ENCODE measurements at places on chromosomes 6 and 20. TPM values are rescaled to one million over a fixed set of nuclear protein-coding genes. Genes with fewer than 3 reads are reported as not detected.

Gene PPP1R3G
- polyA plus RNA-seq = 0.06 TPM

Gene KDM1B
- 6.8 TPM for polyA plus RNA-seq

Gene NKAPL
- polyA plus RNA-seq = 1.8 TPM

Gene AIF1
- not detected for polyA plus RNA-seq

Gene NKX2-2
- polyA plus RNA-seq = not detected

Gene GINS1
- 11.2 TPM for polyA plus RNA-seq

Gene IL17A
- polyA plus RNA-seq = not detected

DNA sequence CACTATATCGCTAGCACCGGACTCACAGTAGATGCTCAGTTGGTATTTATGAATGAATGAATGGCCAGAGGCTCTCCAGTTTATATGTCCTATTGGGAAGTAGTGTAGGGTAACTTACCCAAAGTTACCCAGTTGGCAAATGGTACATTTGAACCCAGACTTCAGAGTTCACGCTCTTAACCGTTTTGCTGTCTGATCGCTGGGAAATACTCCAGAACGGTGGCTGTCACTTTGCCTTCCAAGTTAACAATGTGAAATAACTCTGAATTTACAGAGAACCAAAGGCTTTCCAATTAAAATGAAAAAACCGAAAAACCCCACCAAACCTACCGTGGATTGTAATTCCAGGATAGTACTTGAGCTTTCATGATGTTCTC is 1.6 kb downstream of the VAPB start:
- no peak for DNase-seq

DNA sequence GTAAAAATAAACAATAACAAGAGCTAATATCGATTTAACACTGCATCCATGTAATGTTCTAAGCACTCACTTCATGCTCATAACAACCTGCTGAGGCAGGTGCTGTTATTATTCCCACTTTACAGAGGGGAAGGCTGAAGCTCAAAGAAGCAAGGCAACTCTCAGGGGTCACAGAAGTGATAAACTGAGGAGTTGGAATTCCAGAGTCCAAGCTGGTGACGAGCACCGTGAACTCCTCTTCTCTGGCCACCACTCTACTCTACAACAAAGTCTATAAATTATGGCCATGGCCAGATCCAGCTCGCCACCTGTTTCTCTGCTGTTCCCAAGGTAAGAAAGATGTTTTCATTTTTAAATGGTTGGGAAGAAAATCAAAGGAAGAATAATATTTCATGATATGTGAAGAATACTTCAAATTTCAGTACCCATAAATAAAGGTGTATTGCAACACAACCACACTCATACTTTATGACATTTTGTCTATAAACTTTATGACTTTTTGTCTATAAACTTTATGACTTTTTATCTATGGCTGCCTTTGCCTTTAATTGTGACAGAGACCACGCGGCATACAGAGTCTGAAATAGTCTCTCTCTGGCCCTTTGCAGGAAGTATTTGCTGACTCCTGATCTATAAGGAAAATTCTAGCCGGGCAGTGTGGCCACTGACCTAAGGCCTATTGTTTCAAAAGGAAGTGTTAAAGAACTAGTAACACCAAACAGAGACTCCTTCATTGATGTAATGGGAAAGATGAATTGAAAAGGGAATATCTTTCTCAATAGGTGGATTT is 113.2 kb upstream of the KCNG1 start:
- no peak for DNase-seq

GRCh38 chr20:16601047-16601446 is 27.8 kb upstream of the KIF16B start:
- no peak for DNase-seq

GRCh38 chr6:35177596-35177995 is 36.2 kb upstream of the SCUBE3 start:
- DNase-seq = no peak

DNA sequence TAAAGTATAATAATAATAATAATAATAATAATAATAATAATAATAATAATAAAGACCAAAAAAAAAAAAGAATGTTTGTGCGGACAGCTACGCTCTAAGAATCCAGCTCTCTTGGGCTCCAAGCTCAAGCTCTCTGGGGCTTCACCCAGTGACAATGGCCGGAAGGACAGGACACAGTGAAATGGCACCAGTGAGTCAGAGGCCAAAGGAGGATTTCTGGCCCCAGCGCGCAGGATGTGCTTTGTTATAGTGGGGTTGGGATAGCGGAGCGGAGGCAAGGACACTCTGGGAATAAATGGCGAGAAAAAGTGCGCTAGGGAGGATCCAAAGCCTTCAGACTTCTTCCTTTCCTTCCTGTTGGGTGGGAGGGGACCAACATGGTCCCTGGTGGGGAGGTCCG is 38.2 kb downstream of the HLA-A start:
- DNase-seq = no peak

DNA sequence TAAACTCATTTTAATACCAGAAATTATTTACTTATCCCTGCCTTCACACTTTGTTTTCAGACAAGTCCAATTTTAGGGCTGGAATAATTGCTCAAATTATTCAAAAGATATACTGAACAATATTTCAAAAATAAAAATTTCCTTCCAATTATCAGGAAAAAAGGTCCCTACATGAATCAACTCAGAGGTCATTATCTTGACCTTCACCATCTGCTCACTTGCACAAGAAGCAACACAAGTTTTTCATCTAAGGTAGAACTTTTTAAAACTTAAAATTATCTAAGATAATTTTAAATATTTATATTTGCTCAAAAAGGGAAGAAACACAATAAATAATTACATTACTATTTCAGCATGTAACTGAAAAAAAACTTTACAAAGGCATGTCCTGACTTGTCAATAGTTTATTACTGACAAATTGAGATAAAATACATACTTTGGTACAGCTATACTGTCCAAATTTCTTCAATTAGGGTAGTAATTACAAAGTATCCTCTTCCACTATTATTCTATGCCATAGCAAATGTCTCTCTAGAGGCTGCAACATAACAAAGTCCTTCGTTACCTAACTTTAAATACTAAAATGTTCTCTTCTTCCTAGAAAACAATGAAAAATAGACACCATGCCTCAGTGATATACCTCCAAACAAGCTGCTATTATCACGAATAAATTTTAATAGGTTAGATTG is 2.4 kb downstream of the CEP85L start:
- no peak for DNase-seq

DNA sequence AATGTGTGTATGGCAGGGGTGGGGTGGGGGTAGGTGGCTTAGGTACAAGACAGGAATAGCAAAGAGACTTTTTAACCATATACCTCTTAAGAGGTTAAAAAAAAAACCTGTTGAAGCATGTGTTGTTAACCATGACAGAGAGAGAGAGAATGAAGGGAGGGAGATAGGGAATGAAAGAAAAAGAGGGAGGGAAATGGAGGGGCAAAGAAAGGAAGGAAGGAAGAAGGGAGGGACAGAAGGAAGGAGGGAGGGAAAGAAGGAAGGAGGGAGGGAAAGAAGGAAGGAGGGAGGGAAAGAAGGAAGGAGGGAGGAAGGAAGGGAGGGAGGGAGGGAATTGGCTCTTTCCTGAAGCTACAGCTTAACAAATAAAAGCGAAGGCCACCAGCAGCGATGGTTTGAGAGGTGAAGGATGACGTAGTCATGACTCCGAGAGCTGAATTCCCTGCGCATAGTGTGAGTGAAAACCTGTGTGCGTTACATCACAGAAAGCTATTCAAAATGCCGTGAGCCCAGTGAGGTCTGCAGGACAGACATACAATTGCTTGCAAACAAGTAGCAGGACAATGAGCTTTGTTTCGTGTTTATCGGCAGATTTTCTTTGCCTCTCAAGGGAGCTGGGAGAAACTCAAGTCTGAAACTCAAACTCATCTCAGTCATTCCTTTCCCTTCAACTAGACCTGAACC is 88.6 kb upstream of the NEDD9 start:
- DNase-seq = no peak

- DNase-seq = no peak
Measured at GRCh38 chr6:113796038-113796437, 61.1 kb upstream of the MARCKS start.

GRCh38 chr6:366389-367297 is 24.9 kb upstream of the IRF4 start:
- no peak for DNase-seq

DNA sequence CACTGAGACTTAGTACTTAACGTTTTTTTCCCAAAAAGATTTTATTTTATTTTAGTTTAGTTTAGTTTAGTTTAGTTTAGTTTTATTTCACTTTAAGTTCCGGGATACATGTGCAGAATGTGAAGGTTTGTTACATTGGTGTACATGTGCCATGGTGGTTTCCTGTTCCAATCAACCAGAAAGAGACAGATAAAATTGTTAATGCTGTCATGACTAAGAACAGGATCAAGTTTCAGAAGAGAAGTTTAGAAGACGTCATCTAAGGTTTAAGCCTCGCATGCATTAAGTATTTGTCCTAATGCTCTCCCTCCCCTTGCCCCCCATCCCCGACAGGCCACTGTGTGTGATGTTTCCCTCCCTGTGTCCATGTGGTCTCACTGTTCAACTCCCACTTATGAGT is 540.0 kb downstream of the KHDRBS2 start:
- no peak for DNase-seq

DNA sequence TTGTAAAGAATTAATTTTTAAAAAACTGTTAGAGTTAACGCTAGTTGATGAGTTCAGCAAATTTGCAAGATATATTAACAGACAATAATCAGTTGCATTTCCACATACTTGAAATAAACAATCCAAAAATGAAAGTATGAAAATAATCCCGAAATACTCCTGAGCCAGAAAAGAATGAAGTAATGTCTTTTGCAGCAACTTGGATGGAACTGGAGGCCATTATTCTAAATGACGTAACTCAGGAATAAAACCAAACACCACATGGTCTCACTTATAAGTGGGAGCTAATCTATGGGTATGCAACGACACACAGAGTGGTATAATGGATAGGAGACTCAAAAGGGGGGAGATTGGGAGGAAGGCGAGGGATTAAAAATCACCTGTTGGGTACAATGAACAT is 872.9 kb upstream of the GJE1 start:
- DNase-seq = no peak

- DNase-seq = peak; percentile 47
Measured at GRCh38 chr20:44959638-44960102, 527 bp downstream of the TOMM34 start.

GRCh38 chr20:49543071-49543857 is 24.7 kb downstream of the PTGIS start:
- no peak for DNase-seq

DNA sequence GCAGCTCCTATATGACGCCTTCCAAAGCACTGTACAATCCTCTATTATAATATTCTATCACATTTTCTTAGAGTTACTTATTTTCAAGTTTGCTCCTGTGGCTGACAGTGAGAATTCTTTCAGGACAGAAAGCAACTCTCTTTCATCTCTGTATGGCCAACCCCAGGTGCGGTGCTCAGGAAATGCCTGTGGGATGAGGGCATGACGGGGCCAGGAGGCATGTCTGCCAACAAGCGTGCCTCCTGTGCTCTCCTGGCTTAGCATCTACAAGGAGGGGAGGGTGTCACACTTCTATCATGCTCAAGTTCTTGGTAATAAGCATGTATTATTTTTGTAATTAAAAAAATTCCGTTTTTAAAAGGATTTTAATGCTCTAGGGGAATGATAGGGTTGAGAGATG is 11.4 kb downstream of the MRPL14 start:
- peak; percentile 91 for DNase-seq

GRCh38 chr6:144006736-144007477 is 1.2 kb downstream of the PLAGL1 start:
- peak; percentile 27 for DNase-seq

- DNase-seq = no peak
Measured at GRCh38 chr6:67886840-67887292, 748.2 kb upstream of the ADGRB3 start.

GRCh38 chr20:48797850-48798747 is 29.7 kb downstream of the PREX1 start:
- no peak for DNase-seq

GRCh38 chr20:40813029-40813431 is 124.0 kb upstream of the MAFB start:
- no peak for DNase-seq

GRCh38 chr20:19588732-19589131 is 169.3 kb upstream of the RIN2 start:
- no peak for DNase-seq

GRCh38 chr20:39916236-39916765 is 772.7 kb downstream of the MAFB start:
- no peak for DNase-seq

DNA sequence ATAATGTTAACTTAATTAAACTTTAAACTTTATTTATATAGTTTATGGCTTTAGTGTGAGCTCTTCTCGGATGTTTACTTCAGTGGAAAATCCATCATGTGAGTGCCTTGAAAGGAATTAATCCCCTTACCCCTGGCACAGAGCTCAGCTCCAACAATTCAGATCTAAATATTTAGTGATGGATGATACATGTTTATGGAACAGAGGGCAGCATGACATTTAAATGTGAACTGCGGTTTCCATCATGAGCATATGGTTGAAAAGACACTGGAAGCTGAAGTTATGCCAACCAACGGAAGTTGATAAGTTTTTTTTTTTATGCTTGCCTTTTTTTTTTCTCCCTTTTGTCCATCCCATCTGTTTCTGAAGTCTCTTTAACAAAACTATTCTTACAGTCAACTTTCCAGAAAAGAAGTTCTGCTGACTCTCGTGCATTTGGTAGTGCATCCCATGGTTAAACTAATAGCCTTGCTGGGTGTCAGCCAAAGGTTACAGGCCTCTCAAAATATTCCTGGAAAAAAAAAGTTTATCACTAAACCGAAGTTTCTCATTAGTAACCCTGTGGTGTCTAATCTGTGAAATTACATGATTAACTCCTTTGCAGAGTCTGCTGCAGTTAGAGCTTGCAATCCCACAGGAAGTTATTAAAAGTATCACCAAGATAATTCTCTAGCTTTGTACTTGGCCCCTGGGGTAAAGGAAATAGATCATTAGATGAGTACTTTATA is 243.9 kb upstream of the TCF21 start:
- no peak for DNase-seq

GRCh38 chr6:45647341-45648261 is 269.9 kb upstream of the SUPT3H start:
- DNase-seq = peak; percentile 55

DNA sequence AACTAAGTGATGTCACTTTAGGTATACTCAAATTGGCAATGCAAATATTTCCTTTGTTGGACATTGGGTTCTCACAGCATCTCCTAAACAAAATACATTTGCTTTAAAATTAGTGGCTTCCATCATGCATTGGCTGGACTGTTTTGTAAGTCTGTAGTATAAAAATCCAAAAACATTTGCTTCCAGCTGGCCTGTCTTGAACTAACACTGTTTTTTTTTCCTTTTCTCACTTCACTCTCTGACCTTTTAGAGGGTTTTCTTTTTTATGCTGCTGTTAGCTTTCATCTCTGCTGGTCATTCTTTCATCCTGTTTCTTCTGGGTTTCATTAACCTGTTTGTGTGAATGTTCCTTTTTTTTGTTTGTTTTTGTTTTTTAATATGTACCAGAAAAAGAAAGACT is 121.7 kb upstream of the MLIP start:
- no peak for DNase-seq
